ENCODE measurements at places on chromosomes 3 and 15. TPM values are rescaled to one million over a fixed set of nuclear protein-coding genes. Genes with fewer than 3 reads are reported as not detected.

DNA sequence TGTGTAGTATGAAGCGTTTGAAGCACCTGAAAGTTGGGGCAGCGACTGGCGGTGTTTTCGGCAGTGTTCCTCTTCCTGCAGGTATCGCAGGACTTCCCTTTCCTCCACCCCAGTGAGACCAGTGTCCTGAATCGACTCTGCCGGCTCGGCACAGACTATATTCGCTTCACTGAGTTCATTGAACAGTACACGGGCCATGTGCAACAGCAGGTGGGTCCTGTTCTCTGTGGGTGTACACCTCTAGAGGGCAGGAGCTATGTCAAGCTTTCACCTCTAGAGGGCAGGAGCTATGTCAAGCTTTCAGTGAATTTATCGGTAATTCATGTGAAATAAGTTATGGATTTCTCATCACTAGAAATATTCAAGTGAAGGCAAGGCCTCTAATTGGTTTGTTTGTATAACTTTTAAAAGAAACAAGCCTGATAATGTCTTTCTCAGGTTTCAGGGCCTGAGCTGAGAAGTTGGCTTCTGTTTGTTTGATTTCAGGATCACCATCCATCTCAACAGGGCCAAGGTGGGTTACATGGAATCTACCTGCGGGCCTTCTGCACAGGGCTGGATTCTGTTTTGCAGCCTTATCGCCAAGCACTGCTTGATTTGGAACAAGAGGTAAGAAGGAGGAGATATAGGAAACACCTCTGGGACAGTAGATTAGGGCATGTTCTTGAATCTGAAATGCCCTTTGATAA, 5.3 kb downstream of the TUBGCP4 start:
- H3K27me3 ChIP-seq = no peaks in the 10 kb centered on the region
- no peak for DNase-seq
- no peaks in the 10 kb centered on the region for H3K4me1 ChIP-seq

GRCh38 chr3:193771011-193771652, 178.1 kb downstream of the OPA1 start:
- H3K36me3 ChIP-seq = no peaks in the 10 kb centered on the region
- DNase-seq = no peak
- H3K27ac ChIP-seq = no peak overlapping the region

The LYZL4 gene
- not detected for total RNA-seq

The GPR156 gene
- total RNA-seq = 0.21 TPM

All from tibial nerve (tissue), 4 donors.